ENCODE measurements at places on chromosomes 6 and 20.

DNA sequence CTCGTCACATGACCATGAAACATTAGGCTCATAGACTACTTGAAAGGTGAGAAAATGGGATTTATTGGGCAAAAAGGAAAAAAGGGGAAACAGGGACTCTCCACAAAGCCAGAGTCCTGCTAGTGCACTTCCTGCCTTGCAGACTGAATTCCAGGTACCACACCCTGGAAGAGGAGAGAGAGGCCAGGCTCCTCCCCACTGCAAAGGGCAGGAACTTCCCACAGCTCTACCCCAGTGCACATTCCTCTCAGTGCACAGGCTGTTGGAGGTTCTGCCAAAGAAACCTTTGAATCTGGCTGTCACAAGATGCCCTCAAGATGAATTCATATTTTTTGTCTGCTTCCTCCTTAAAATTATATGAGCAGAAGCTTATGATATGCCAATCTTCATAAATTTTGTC lies 920.4 kb upstream of the GJE1 start:
- DNase-seq = no peak

DNA sequence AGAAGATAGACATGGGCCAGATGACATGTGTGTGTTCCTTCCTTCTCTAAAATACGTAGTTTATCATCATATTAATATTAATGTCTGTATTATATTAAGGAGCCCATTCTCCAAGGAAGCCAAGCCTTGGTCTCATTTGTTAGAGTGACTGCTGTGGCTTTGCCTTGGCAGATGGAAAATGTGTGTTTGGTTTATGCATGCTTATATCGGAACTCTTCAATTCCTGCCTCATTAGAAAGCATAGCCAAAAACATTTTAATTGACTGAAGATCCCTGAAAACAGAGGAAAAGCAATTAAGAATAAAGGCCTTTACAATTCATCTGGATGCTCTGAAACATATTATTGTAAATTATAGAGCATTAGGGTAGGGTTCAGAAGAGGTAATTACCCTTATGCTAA lies 106.4 kb downstream of the COL9A1 start:
- no peak for DNase-seq

DNA sequence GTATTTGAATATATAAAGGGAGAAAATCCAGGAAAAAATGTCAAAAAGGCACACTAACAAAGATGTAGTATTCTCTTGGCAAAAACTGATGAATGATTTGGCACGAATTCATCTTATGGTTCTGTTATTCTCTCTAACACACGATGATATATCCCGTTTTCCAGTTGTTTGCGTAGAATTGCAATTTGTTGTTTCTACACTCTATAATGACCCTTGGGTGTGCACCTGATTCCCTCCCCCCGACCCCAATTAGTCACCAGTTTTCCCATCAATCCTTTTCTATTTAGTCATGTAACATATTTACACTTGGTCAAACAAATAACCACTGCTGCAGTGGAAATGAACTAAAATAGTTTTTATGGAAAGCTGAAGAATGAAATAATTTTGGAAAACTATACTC lies 1.5 kb upstream of the ARID1B start:
- no peak for DNase-seq

DNA sequence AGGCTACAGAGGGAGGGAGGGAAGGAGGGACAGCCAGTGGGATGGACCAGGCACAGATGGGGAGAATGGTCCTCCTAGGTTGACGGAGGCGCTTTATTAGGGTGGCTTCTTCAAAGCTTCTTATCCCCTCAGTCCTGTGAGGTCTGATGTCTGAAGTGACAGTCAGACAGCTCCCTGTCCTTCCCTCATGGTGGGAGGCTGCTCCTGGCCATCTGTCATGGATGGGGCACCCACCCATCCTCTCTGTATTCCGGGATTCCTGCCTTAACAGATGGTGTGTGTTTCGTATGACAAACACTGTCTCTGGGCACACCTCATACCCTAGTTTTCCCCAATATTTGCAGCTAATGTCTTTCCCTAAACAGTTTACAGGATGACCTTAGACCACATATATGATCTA lies 7.9 kb downstream of the RIN2 start:
- DNase-seq = no peak

- DNase-seq = no peak
These were observed 125.7 kb upstream of the BTBD3 start for GRCh38 chr20:11791835-11792567.

DNA sequence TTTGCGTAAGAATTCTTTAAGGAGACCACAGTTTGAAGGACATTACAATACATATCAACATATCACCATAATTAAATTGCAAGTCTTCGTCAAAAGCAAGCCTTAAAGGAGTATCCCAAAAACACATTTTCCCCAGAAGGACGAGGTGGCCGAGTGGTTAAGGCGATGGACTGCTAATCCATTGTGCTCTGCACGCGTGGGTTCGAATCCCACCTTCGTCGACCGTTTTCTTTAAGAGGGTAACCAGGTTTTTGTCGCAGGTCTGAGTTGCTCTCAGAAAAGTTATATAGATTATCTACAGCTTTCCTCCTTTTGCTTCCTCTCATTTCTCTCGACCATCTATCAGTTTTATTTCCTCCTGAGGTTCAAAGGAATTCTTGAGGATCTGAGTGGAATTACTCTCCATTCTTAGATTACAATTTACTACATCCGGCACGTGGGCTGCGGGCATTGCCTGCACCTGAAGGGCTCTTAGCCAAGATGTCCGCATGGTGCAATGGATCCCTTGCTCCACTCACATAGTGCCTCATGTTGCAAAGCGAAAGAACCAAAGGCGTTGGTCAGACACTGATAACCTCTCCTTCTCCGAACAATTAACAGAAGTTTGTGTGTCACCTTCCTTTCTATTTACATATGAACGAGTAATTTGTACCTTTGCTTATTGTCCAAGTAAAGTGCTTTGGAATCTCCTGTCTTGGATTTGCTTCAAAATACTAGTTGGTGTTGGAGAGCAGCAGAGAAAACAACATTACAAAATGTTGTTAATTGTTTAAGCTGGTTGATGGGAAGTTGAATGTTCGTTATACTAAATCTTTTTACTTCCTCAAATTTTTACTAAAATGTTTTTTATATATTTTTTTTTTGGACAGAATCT lies 14.0 kb downstream of the POM121L2 start:
- DNase-seq = no peak

DNA sequence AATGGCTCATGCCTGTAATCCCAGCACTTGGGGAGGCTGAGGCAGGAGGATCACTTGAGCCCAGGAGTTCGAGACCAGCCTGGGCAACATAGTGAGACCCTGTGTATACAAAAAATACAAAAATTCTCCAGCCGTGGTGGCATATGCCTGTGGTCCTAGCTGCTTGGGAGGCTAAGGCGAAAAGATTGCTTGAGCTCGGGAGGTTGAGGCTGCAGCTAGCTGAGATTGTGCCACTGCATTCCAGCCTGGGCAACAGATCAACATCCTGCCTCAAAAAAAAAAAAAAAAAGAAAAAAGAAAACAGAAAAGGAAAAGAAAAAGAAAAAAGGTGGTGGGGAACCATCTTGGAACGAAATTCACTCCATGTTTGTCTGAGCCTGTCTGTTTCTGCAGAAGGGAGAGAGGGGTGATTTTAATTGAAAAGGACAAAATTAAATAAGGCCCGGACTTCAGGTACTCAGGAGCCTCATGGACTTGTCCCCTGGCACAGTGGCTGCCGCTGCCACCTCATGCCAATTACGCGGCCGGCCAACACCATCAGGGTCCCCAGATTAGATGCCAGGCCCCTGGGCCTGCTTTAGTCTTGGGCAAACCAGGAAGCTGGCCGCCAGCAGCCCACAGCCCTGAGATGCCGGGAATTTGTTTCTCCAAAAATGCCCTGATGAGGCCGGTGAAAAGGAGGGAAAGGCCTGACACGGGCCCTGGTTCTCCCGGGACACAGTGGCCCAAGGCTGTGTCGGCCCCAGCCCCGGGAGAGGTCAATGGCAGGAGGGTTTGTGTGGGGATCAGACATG lies 37.8 kb upstream of the STX16 start:
- no peak for DNase-seq

GRCh38 chr6:105587349-105588122 lies 184.7 kb upstream of the PREP start:
- peak; percentile 42 for DNase-seq

DNA sequence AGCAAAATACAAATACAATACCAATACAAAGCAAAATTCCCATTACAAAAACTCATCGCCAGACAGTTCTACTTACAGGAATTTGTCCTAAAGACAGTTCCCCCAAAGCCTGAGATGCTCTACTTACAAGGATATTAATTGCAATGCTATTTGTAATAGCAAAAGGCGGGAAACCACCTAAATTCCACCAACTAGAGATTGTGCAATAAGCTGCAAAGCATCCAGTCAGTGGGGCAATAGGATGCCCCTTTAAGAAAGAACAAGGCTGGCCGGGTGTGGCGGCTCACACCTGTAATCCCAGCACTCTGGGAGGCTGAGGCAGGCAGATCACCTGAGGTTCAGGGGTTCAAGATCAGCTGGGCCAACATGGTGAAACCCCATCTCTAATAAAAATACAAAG lies 39.1 kb downstream of the FAM209B start:
- DNase-seq = no peak
